Right atrium auricular region (tissue), 2 donors: ENCODE measurements at places on chromosomes 2 and 18. TPM values are rescaled to one million over a fixed set of nuclear protein-coding genes. Genes with fewer than 3 reads are reported as not detected.

Gene SERPINB5
- total RNA-seq = not detected

Gene NEURL3
- not detected for total RNA-seq

Gene PDCD1
- 1.0 TPM for total RNA-seq

Gene LONRF2
- total RNA-seq = 18.9 TPM

Gene MTHFD2
- 12.9 TPM for total RNA-seq

Gene SCG2
- 1.8 TPM for total RNA-seq

Gene LBX2
- total RNA-seq = 1.0 TPM

Gene C1QL2
- not detected for total RNA-seq

GRCh38 chr2:168912901-168913369, 11.8 kb downstream of the G6PC2 start:
- no peaks in the 10 kb centered on the region for H3K4me1 ChIP-seq
- H3K4me3 ChIP-seq = no peak overlapping the region
- no peak overlapping the region for H3K27ac ChIP-seq
- no peak for DNase-seq

DNA sequence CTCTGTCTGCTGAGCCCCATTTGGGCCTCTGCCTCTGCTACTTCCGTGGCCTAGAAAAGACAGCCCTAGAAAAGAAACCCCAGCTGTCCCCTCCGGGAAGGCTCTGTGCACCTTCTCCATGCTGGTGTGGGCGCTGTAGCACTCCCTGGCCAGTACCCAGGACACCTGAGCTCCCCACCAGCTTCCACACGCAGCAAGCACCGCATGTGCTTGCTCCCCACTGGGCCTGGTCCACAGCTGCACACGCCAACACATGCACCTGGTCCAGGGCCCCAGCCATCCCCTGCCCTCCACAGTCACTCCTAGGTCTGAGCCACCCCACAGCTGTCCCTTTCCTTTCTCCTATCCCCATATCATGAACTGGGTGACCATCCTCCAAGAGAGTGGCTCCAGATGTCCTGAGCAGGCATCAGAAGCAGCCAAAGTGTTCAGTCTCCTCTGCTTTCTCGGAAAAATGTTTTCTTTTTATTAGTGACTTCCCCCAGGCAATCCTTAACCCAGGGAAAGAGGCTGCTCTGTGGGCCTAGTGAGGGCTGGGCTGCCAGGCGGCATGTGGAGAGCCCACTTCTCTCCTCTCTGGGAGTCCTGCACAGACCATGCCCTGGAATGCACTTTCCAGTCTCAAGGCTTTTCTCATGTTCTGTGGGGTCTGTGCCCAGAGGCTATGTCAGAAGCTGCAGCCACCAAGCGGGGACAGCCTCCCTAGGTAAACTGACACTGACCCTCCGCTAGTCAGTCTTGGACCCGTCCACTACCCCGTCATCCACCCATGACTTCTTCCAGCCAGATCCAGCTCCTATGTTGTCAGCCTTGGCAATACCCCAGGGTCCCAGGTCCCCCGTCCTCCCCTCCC, 133.7 kb downstream of the KLHL29 start:
- H3K36me3 ChIP-seq = no peaks in the 10 kb centered on the region
- no peaks in the 10 kb centered on the region for H3K27me3 ChIP-seq
- DNase-seq = no peak
- H3K27ac ChIP-seq = no peak overlapping the region
- H3K4me1 ChIP-seq = peaks cover 16% of the 10 kb centered on the region
- H3K4me3 ChIP-seq = no peak overlapping the region

- no peak for DNase-seq
- H3K27ac ChIP-seq = no peak overlapping the region
- no peak overlapping the region for H3K4me3 ChIP-seq
- H3K27me3 ChIP-seq = no peaks in the 10 kb centered on the region
- H3K4me1 ChIP-seq = no peaks in the 10 kb centered on the region
Observed at GRCh38 chr2:100802066-100802465, 17.9 kb upstream of the NPAS2 start.

DNA sequence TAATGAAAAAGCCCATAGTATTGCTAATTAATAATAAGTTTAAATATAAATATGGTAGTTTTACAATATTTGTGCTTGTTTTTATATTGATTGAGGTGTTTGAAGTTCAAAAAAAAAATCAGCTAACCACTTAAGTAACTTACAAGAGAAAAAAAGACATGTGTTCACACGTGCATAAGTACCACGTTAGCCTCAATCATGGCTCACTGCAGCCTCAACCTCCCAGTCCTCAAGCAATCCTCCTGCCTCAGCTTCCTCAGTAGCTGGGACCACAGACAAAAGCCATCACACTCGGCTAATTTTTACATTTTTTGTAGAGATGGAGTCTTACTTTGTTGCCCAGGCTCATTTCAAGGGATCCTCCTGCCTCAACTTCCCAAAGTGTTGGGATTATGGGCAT, 19.4 kb downstream of the MGAT4A start:
- H3K36me3 ChIP-seq = no peaks in the 10 kb centered on the region
- peaks cover 38% of the 10 kb centered on the region for H3K4me1 ChIP-seq
- no peak for DNase-seq
- H3K27me3 ChIP-seq = no peaks in the 10 kb centered on the region

DNA sequence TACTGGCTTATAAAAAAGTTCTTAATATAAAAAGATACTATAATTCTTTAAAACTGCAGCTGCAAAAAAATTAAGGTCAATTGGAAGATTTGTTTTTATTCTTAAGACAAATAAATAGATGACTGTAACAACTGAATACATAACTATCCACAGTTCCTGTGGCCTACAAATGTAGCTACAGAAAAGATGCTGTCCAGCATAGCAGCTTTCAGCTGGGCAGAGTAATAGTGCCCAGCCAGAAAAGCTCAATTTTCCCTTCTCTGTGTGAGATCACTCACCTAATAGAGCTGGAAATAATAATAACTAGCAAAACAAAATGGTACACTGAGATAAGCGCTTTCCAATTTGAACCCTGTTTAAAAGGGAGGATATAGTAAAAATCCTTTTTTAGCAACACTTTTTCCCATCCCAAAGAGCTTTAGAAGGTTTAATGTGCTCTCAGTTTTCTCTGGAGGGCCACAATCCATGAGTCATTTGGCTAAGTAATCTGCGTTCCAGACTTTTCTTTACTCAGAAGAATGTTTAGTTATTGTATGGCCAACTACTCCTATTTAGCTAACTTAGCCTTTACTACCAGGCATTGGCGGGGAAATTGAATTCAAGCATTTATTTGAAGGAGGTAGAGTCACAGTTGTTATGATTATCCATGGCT, 158.1 kb upstream of the SLC39A10 start:
- no peaks in the 10 kb centered on the region for H3K36me3 ChIP-seq
- no peaks in the 10 kb centered on the region for H3K27me3 ChIP-seq
- no peak for DNase-seq
- no peak overlapping the region for H3K4me3 ChIP-seq
- H3K4me1 ChIP-seq = no peaks in the 10 kb centered on the region

DNA sequence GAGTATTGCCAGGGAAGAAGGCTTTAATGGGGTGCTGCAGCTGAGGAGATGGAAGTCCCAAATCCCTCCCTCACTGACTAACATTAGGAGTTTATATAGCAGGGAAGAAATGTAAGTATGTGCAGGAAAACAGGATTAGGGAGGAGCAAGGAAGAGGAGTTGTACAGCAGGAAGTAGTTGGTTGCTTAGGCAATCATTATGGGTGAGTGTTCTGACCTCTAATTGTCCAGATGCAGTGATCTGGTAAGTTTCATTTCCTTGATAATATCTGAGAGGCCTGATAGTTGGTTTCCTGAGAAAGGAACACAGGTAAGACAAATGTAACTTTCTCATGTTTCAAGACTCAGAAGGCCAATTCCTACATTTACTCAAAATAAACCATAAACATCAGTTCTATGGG, 331.9 kb upstream of the GULP1 start:
- no peaks in the 10 kb centered on the region for H3K27me3 ChIP-seq
- H3K36me3 ChIP-seq = no peaks in the 10 kb centered on the region
- H3K27ac ChIP-seq = no peak overlapping the region
- no peak for DNase-seq
- no peaks in the 10 kb centered on the region for H3K4me1 ChIP-seq
- H3K4me3 ChIP-seq = no peak overlapping the region

DNA sequence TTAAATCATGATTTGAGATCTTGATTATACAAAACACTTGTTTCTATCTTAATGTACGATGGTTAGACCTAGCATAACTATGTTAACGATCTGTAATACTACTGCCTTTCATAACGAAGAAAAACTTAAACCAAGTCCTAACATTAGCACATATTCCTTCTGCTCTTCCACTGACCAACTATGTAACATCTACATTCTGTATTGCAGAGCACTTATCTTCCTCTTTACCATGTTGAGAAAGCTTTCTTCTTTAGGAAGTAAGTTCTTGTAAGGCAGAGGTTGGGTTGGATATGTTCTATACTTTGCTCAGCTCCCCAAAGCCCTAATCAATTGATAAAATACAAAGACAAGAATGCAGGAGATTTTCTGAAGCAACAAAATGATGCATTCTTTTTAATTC, 7.9 kb upstream of the ZNF407 start:
- peaks cover 13% of the 10 kb centered on the region for H3K4me1 ChIP-seq
- H3K27me3 ChIP-seq = no peaks in the 10 kb centered on the region
- H3K27ac ChIP-seq = no peak overlapping the region
- no peak overlapping the region for H3K4me3 ChIP-seq
- DNase-seq = no peak

DNA sequence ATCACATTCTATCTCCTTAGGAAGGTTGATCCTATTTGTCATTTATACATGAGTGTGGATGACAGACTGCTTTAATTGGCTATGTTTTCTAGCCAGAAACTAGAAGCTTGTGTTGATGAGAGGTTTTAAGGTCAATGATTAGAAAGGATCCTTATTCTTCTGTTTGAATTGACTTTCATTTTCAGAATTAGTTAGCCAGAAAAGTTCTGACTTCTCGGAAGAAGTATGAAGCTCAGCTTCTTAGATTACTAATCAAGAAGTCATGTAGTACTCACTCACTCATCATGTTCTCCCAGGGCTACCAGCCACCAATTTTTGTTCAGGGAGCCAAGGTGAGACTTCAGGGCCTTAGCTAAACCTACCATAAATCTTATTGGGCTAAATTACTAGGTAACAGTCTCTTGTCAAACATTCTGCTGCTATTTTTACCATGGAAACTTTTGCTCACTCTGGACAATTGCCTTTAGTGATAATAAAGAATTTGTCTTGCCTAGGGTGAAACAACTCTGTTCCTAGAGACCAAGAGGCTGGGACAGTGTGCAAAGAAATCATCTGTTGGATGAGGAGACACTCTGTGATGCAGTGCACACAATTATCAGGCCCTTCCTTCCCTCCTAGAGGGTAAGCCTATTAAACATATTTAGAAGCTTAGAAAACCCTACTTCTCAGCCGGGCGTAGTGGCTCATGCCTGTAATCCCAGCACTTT, 111.6 kb upstream of the DNMT3A start:
- no peaks in the 10 kb centered on the region for H3K4me1 ChIP-seq
- no peak overlapping the region for H3K4me3 ChIP-seq
- no peak for DNase-seq
- no peaks in the 10 kb centered on the region for H3K36me3 ChIP-seq

DNA sequence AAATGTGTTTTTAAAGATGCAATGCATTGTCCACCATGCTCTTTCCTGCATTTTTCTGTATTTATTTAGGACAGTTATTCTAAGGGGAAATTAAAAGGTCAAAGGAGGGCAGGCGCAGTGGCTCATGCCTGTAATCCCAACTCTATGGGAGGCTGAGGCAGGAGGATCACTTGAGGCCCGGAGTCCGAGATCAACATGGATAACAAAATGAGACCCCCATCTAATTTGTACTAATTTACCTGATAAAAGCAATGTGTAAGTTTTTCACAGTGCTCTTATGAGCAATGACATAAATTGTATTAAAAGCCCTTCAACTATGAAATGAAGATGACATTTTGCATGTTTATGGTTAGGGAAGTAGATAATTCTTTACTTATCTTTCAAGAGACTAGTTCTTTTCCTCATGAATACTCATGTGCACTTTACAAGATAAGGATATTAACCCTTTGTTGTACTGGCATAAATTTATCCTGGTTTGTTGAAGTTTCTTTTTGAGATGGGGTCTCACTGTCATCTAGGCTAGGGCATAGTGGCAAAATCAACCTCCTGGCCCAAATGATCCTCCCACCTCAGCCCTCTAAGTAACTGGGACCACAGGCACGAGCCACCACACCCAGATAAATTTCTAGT, 9.7 kb downstream of the HSBP1L1 start:
- no peak overlapping the region for H3K4me3 ChIP-seq
- H3K27ac ChIP-seq = no peak overlapping the region
- H3K36me3 ChIP-seq = peaks cover 33% of the 10 kb centered on the region
- no peaks in the 10 kb centered on the region for H3K27me3 ChIP-seq
- DNase-seq = no peak
- H3K4me1 ChIP-seq = no peaks in the 10 kb centered on the region

- peak overlapping the region; percentile 86 for H3K27ac ChIP-seq
- peak overlapping the region; percentile 70 for H3K4me3 ChIP-seq
- no peaks in the 10 kb centered on the region for H3K36me3 ChIP-seq
- peak; percentile 79 for DNase-seq
- H3K4me1 ChIP-seq = no peaks in the 10 kb centered on the region
Observed at GRCh38 chr2:191020742-191021381, 6.9 kb upstream of the STAT1 start.

- H3K4me1 ChIP-seq = no peaks in the 10 kb centered on the region
- H3K4me3 ChIP-seq = no peak overlapping the region
- no peaks in the 10 kb centered on the region for H3K36me3 ChIP-seq
- DNase-seq = peak; percentile 89
- H3K27ac ChIP-seq = peak overlapping the region; percentile 43
Observed at GRCh38 chr18:45617284-45617683, 2.0 kb downstream of the SLC14A2 start.

DNA sequence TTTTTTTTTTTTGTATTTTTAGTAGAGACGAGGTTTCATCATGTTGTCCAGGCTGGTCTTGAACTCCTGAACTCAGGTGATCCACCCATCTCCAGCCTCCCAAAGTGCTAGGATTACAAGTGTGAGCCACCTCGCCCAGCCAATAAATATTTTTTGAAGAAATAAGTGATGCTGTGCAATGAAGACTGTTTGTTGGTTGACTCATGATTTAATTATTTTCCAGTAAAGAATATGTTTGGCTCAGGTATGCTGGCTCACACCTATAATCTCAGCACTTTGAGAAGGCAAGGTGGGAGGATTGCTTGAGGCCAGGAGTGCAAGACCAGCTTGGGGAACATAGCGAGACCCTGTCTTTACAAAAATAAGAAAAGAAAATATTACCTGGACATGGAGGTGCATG, 41.8 kb upstream of the LPIN2 start:
- H3K27ac ChIP-seq = no peak overlapping the region
- no peaks in the 10 kb centered on the region for H3K36me3 ChIP-seq
- DNase-seq = no peak
- H3K27me3 ChIP-seq = no peaks in the 10 kb centered on the region
- no peak overlapping the region for H3K4me3 ChIP-seq

GRCh38 chr2:146158072-146158674, 1638.3 kb upstream of the ZEB2 start:
- no peak for DNase-seq
- H3K4me3 ChIP-seq = no peak overlapping the region
- H3K36me3 ChIP-seq = no peaks in the 10 kb centered on the region

- H3K27ac ChIP-seq = peak overlapping the region; percentile 89
- H3K27me3 ChIP-seq = no peaks in the 10 kb centered on the region
- no peaks in the 10 kb centered on the region for H3K4me1 ChIP-seq
- no peak for DNase-seq
- H3K4me3 ChIP-seq = peak overlapping the region; percentile 15
Observed at GRCh38 chr2:46335391-46336282, 38.4 kb downstream of the EPAS1 start.
